ENCODE measurements at places on chromosomes 7 and 10.

DNA sequence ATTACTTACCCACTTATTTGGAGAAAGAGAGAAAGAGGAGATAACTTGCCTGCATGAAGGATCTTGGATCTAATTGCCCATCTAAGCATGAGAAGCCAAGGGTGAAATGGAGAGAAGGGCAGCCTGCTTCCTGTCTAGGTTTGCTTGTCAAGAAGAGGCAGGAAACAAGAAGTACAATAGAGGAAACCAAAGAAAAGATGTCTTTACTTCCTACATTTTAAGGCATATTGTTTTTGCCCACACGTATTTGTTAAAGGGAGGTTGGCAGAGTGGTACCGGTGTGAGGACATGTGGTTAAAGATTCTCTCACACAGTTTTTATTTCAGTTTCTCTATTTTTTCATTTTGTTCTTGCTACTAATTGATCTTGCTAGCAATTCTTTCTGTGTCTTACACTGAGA lies 6.0 kb upstream of the TAS2R38 start:
- no peak for DNase-seq

DNA sequence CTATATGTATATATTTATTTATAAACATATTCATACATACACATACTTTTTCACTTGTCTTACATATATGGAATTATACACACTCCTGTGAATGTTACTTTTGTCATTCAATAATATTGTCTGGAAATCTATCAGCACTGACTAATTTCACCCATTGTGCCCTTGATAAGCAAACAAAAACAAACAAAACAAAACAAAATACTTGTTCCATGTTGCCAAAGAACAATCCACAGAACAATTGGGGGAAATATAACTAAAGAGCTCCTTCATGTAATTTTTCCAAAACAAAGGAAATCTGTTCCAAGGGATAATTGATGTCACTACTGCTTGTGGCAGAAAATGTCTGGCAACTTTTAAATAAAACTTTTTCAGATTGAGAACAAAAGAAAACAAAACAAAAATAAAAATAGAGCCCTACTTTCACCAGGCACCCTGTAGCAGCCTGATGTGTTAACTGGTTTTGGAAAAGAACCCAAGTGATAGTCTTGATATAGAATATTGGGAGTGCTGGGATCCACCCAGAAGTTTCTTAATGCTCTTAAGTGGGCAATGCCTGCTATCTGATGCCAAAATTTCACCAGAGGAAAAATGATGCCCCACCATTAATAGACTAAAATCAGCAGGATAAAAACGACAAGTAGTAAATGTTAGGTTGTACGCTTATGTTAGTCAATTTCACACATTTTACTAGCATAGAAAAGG lies 34.0 kb upstream of the CCDC7 start:
- no peak for DNase-seq

GRCh38 chr7:130669085-130669700 lies 645 bp upstream of the COPG2 start:
- no peak for DNase-seq

DNA sequence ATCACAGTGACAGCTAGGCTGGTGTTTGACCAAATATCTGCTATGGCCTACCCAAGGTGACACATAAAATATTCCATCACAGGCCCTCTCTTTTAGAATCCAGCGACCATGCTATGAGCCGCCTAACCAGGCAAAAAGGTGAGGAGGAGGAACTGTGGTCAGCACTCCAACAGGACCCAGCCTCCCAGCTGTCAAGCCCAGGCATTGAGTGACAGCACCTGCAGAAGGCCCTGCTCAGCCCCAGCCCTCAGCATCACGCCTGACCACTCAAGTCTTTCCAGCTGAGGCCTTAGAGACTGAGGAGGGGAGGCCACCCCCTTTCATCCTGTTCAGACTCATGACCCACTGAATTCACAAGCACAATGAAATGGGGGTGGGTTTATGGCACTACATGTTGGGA lies 43.0 kb downstream of the CXCL12 start:
- DNase-seq: no peak

DNA sequence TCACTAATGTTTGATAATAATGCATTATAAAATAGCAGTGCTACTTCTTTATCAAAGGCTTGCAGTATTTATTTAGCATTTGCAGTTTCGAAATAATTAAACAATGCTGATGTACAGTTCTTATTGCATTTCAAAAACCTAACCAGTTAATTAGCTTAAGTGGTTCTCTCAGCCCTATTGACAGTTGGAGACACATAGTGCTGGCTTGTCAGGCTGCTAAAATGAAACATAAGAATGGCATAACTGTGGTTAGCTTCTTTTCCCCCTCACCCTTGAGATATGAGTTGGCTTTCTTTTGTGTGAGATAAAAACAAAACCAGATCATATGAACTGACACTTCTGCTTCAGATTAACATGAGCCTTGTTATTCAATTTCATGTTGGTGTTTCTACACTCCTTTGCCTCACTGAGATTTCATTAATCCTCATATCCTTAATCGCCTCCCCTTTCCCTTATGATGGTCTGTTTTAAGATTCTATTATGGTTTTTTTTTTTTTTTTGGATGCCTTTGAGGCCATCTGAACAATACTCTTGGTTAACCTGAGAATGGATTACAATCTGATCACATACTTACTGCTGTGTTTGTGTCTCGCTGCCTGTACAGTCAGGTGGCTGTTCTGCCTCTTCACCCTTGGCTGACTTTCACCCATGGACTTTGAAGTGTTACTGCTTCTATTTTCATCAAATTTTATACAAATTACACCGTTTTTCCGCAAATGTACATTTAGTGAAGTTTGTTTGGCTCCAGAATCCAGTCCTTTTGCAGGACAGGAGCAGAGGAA lies 108.0 kb downstream of the SDK1 start:
- no peak for DNase-seq

- DNase-seq: no peak
Measured at GRCh38 chr7:63054191-63054661, 944.4 kb upstream of the ZNF722 start.

- no peak for DNase-seq
Measured at GRCh38 chr10:30509508-30509907, 75.5 kb downstream of the MAP3K8 start.

DNA sequence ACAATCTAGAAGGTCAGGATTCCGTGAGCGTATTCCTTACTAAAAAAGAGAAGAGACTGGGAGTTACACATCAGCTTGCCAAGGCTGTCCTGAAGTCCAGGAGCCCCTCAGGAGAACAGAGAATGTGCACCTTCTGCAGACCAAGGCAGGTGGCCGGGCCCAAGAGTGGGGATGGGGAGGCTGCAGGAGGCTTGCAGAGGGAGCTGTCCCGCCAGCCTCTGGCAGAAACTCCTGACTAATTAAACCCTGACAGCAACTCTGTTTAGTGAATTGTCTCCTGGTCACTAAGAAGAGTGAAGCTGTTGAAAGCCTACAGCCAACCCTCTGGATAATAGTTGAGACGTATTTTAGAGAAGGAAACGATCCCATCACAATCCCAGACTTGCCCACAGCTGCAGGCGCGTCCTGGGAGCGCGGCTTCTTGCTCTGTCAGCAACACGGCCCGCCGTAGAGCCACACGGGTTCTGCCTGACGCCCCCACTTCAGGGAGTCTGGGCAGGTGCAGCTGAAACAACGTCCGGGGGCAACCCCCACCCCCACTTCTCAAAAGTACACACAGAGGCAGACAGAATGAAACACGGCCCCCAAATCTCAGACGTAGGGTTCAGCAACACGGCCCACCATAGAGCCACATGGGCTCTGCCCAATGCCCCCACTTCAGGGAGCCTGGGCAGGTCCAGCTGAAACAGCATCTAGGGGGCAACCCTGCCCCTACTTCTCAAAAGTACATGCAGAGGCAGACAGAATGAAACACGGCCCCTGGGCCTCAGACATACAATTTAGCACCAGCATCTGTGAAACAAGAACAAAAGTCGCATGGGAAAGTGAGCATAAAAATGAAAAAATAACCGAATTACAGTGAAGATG lies 45.2 kb downstream of the DIP2C start:
- DNase-seq: no peak

DNA sequence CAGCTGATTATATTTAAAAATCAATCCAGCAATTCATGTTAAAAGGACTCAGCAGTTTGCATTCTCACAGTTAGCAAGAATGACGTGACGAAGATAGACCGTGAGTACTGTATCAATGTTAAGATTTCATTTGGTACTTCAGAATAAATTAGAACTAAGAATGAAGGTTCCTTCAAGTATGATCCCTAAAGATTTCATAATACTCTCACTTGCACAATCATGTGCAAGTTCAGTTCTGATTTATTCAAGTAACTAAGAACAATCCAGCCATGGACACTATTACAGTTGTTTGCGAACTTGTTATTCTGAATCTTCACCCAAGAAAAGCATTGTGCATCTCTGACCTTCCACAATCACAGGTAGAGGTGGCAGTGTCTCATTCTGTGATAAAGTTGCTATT lies 7.7 kb downstream of the RHEB start:
- no peak for DNase-seq

GRCh38 chr7:121012919-121013318 lies 24.4 kb downstream of the CPED1 start:
- DNase-seq: no peak

- DNase-seq: no peak
Measured at GRCh38 chr7:101299511-101300464, 21.8 kb downstream of the IFT22 start.

DNA sequence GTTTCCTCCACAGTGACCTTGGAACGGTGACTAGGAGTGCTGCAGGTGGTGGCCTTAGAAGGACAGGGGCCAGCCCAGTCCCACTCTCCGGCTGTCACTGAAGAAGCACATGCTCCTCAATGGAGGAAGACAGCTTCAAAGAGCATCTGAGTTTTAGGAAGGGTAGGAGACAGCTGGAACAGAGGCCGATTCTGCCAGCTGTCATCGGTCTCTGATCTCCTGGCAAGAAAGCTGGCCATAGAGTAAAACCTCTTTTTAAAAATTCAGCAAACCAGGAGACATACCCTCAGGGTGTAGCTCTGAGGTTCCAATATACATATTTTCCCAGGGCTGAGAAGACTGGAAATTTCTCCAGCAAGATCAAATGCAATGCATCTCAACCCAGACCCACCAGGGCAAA lies 55.9 kb downstream of the KCNMA1 start:
- DNase-seq: no peak

DNA sequence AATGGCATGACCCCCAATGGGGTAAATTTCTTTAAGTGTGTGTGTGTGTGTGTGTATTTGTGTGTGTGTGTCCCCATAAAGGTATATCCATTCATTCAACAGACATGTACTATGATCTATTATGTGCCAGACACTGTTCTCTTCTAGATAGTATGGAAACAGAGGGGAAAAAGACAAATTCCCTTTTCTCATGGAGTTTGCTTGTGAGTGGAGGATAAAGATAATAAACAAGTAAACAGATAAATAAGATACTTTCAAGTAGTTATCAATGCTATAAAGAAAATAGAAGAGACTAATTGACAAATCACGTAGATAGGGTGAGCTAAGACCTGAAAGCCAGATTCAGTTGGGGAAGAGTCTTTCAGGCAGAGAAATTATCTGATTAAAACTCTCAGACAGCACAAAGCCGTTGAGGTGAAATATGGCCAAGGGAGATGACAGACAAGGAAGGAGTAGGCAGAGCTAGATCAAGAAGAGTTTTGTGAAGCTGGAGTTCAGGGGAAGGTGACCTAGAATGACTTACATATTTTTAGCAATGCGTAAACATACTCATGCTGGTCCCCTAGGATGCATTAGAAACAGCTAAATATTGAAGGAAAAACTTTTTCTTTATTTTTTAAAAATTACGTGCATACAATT lies 45.2 kb upstream of the DMTF1 start:
- DNase-seq: no peak

- DNase-seq: no peak
Measured at GRCh38 chr7:2641406-2642393, 9.9 kb downstream of the TTYH3 start.

DNA sequence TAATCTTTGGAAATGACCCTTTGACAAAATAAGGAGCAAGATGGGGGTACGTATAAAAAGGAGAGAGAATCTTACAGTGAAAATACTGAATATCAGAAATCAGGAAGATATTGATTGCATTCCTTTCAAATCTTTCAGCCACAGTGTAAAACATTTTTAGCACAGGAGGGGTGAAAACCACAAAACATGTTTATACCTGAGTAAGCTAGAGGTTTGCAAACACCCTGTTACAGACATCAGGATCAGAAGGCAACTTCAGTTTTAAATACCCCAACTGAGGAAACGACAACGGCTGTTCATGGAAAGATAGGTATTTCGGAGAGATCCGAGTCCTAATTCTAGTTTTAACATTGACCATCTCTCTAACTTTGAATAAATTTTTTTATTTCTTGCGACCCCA lies 69.1 kb upstream of the ITGB1 start:
- DNase-seq: no peak

DNA sequence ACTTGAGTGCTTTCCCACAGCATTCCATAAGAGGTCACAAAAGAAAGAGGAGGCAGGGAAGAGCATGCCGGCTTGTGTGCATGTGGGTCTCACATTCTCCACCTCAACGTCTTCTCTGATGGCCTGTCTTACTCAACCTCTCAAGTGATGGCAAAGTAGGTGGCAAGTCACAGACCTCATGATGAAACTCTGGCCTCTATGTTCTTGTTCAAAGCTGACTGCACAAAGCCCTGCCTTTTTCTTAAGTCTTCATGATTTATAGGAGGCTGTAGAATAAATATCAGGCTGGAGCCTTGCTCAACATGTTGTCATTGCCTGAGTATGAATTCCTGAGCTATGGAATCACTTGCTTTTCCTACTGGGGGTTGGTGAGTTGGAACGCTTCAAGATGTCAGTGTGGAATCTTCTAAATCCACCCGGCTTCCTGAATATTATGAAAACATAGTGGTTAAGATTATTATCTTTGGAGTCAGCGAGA lies 213.6 kb upstream of the INHBA start:
- peak; percentile 76 for DNase-seq

DNA sequence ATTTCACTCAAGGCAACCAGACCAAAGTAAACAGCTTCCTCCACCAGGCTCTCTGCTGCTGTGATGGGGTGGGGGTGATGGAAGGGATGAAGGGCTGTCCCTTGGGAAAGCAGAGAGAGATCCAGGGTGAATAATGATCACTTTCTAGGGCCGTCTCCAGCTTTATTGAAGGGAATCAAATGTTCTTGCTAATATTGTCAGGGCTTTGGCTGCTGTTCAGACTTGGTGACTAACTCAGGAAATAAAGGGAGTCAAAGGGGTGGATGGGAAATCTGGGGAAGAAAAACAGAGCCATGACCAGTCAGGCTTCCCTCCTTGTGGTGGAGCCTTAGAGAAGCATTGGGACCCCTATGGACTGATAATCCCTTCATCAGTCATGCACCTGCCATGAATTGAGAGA lies 196.2 kb upstream of the AGK start:
- DNase-seq: no peak

- DNase-seq: peak; percentile 56
Measured at GRCh38 chr7:139602143-139602722, 78.7 kb downstream of the CLEC2L start.

All from A549 (cell line).